Stimulated activated CD4-positive, alpha-beta T cell treated with anti-CD3 and anti-CD28 coated beads, Interleukin-1b, Interleukin-23, amount 100 ng/mL, for 48 hours (primary cell): ENCODE measurements at places on chromosomes 5 and 9.
A peak's percentile ranks its signal among the peaks of the same experiment; 100 is the strongest.

DNA sequence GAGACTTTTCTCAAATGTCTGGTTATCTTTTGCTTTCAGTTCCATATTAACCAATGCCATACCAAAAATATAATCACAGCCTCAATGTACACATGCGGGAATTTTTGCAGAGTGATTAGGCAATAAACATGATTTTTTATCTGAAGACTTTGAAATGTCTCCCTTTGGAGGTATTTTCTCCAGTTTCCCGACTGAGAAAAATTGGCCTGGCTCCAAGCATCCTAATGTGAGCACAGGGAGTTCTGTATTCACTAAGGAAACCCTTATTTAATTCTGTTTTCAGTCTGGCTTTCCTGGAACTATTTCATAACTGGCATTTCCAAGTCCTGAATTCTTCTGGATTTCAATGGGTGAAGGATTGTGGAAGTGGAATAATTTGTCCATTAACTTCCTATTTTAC is 8.5 kb downstream of the HCN1 start:
- DNase-seq: no peak

DNA sequence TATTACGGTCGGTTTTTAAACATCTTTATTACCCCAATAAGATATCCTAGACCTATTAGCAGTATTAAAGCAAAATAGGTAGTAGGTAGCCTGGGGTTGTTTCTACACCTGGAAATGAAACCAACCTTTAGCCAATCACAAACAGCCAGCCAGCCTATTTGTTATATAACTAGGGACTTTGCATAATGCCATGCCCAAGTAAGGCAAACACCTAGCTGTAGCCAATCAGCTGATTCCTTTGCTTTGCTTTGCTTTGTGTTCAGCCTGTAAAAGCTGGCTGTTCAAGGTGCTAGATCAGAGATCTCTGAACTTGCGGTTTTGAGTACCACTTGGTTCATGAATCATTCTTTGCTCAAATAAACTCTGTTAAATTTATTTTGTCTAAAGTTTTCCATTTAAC is 46.5 kb upstream of the SETD9 start:
- DNase-seq: no peak

- no peak for DNase-seq
Measured at GRCh38 chr5:153520952-153521351, 30.5 kb downstream of the GRIA1 start.

GRCh38 chr5:143741421-143741820 is 70.5 kb upstream of the HMHB1 start:
- DNase-seq: no peak

- no peak for DNase-seq
Measured at GRCh38 chr9:72843520-72844439, 109.1 kb downstream of the ALDH1A1 start.

GRCh38 chr5:149489605-149490037 is 61.6 kb downstream of the CSNK1A1 start:
- DNase-seq: no peak

GRCh38 chr5:43608406-43608805 is 5.4 kb downstream of the NNT start:
- no peak for DNase-seq

GRCh38 chr5:119358901-119359603 is 3.2 kb downstream of the TNFAIP8 start:
- DNase-seq: no peak

DNA sequence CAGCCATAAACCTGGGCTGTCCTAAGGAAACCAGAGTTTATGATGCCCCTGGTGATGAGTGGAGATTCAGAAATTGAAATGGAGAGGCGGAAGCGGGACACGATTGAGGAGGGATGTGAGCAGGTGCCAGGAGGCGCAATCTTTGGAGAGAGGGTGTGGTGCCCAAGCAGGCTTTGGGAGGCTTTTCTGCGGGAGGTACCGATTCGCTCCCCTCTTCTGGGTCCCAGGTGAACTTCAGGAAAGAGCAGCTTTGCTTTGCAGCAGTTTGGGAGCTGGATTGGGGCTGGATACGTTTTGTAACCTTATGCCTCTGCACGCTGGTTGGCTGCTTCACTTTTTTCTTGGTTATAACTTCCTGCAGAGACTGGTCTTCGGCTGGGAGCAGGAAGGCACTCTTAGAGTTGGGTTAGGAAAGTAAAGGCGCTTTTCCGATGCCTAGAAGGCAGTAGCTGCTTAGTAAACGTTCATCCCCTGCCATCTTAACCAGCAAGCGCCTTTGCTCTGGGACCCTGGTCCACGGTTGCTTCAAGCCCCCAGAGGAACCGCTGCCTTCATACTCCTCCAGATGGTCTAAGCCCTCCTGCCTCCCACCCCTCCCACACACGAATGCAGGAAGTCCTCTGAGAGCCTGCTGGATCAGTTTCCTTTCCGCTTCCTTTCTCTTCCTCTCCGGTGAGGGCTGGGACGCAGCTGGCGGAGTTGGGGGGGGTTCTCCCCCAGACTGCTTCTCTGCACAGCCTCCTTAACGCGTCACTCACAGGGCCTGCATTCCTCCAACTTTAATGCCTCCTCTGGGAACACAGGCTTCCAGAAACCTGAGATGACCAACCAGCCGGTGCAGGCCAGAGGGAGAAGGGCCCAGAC is 15.2 kb upstream of the NEK6 start:
- no peak for DNase-seq

DNA sequence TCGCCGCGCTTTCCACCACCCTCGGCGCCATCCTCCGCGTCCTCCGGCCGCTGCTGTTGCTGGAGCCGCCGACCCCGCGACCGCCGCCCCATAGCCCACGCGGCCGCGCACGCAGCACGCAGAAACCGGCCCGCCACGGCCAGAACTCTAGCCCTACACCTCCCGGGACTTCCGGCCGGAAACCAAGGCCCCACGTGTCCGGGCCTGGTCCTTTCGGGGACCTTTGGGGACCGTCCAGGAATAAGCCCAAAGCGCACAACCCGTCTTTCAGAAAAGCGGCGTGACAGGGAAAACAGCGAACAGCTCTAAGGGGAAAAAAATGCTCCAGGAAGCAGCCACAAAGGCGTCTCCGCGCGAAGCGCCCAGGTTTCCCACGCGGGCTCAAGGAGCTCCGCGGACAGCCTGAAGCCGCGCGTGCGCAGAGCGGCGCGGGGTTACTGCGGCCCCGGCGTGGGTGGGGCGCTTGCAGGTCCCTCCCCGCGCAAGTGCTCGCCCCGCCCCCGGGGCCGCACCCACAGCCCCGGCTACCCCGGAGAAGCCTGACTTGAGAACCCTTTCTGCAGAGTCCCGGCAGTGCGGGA is at the start of the genes NSUN2 and SRD5A1:
NSUN2 (minus strand) TSS at position 157 of the 581 bp plus-strand sequence; CDS start at position 92, 65 bp downstream.
SRD5A1 (plus strand) TSS at position 553 of the 581 bp plus-strand sequence. CDS start 137 bp downstream, outside the sequence.
- peak; percentile 91 for DNase-seq

DNA sequence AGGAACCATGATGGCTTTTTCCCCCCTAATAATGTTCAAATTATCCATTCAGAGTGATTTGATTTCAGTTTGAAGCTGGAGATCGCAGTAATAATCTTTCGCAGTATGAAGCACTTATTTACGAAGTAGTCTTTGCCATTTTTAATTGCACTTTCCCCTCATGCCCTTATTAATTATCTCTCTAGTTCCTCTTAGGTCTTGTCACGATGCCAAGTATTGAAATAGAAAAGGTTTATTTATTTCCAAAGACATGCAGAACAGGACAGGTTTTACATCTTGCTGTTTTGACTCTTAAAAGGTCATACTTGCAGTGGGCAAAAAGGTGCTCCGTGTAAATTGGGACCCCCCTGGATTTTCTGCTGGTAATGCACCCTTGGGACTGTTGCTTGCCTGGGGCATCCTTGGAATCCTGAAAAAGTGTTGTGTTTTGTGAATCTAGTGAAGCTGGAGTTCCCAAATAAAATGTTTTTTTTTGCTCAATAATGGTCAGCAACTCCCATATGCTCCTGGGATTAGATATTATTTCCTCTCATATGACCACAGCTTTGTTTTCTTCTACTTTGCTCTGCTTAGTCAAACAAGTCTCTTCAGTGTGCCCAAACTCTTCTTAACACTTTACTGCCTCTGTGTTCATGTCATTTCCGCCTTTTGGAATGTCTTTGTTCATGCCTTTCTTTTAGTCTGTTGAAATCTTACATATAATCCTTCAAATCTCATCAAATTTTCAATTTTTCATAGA is 278.3 kb downstream of the TMEM38B start:
- DNase-seq: no peak

DNA sequence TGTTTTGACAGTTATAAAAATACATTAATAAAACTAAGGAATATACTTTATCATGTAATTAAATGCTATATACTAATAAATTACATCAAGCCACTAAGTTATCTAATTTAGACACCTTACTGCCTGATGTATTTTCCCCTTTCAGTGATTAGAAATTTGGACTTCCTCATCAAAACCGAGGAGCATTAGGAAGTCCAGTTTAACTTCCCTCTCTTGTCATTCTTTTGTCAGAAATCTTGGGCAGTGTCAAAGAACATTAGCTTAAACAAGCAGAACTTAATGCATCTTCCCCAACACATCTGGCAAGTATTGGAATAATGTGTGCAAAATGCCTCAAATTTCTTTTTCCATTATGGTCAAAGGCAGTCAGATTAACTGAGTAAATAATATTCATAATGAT is 81.6 kb downstream of the PLPP1 start:
- DNase-seq: no peak

- no peak for DNase-seq
Measured at GRCh38 chr9:129160712-129161533, 17.1 kb downstream of the IER5L start.

DNA sequence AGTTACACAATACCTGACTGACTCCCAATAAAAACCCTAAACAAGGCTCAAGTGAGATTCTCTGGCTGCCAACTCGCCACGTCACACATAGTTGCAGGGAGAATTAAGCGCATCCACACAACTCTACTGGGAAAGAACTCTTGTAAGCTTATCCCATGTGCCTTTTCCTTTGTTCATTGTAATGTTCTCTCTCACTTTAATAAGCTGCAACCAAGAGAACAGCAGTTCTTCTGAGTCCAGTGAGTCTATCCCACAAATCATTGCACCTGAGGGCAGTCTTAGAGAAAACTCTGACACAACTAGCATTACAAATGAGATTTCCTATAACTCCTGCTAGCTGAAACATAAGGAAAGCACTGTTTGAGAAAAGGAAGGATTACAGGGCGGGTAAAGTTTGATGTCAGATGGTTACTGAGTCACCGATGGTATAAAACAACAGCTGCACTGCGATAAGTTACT is 27.4 kb downstream of the CENPK start:
- DNase-seq: no peak

- no peak for DNase-seq
Measured at GRCh38 chr9:16559418-16560188, 310.9 kb downstream of the BNC2 start.

DNA sequence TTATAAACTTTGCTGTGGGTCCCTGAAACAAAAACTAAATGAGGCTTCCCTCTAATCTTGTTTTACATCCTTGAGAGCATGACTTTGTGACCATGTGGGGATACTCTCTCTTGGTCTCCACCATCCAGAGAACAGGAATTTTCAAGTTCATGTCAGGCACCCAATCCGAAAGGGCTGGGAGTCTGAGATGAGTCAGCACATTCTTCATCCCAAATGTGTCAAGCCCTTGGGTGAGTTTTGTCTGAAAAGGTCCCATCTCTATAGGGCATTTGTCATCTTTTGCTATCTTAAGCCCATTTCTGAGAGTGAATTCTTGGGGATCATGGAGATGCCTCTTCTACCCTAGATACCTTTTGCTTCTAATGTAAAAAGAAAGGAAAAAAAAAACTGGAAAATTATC is 26.9 kb upstream of the RAPGEF6 start:
- no peak for DNase-seq

GRCh38 chr9:109568568-109569210 is 70.6 kb upstream of the PTPN3 start:
- DNase-seq: no peak

DNA sequence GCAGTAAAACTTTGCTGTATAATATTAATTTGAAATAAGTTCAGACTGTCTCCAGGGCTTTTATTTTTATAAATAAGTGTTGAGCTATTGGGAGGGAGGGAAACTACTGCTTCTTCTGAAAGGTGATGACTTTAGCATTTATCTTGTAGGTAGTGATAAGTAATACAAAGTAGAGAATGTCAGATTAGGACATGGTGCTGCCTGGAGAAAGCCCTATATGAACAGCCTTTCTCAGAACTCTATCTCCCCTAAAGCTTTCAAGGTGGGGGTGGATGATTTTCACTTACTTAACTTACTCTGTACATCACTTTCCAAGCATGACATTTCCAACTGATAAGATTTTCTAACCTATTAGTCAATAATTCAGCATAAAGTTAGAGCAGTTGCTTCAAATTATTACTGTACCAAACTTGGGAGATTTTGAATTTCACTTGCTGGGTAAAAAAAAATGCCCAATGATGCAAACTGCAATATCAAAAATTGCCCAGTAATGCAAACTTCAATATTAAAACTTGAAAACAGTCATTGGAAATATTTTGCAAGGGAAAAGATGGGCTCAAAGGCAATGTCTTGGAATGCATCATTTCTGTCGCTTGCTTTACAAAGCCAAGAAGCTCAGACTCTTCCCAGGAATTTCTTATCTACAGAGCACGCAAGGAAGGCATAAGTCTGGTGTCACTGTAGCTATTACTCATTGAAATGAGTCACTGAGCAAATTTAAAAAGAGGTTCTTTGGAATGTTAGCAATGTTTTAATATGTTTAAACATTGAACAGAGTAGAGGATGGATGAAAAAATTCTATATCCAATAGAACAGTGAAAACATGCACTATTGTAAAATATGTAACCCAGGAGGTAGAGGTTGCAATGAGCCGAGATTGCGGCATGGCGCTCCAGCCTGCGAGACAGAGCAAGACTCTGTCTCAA is 569.5 kb downstream of the PSAT1 start:
- no peak for DNase-seq

- DNase-seq: no peak
Measured at GRCh38 chr5:67432606-67433005, 236.0 kb upstream of the CD180 start.

GRCh38 chr5:127922603-127923002 is 161.0 kb upstream of the SLC12A2 start:
- DNase-seq: no peak

GRCh38 chr5:116137544-116138378 is 52.9 kb downstream of the COMMD10 start:
- no peak for DNase-seq

GRCh38 chr5:1565737-1566734 is 42.3 kb upstream of the LPCAT1 start:
- DNase-seq: no peak

DNA sequence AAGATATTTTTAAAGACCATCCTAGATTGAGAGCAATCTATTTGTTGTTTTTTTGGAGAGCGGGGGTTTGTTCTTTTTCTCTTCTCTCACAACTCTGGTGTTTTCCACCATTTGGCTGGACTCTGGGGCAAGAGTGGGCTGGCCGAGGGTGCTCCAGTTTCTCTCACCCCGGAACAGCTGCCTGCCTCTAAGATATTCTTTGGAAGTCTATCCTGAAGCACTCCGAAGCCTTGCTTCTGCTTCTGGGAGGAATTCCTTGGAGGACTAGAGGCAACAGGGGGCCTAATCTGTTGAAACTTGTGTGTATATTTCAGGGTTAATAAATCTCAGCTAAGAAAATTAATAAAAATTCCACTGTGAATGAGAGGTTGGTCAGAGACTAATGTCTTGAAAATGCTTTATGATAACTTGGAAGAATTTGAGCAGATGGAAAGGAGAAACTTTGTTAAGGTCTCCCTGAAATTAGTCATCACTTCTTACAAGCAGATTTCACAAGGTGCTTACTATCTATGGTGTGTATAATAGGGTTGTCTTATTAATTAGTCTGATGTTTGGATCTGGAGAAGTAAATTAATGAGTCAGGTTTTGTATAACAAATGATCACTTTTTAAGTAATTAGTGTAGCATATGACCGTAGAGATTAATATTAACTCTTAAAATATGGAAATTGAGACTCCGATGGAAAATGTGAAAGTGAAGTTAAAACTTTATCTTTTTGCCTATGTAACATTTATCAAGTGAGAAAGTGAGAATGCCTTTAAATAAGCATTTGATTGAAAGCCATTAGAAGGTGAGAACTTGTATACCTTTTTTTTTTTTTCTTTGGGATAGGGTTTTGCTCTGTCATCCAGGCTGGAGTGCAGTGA is 4.0 kb downstream of the MAN2A1 start:
- DNase-seq: no peak
